ENCODE measurements at places on chromosomes 6 and 20.
A peak's percentile ranks its signal among the peaks of the same experiment; 100 is the strongest.

DNA sequence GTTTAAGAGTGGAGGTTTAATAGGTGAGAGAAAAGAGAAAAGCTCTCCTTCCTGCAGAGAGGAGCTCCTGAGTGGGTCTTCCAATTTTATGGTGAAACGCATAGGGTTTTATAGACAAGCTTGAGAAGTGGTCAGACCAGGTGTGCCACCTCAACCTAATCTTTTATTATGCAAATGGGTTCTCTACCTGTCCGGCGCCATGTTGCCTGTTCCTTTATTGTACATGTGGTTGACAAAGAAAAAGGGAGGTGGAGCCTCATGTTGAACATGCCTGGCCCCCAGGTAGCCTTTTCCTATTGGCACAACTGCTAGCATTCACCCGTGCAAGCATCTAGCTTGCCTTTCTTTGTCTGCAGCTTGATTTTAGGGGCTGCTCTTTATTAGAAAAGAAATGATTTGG lies 115.9 kb upstream of the F13A1 start:
- DNase-seq = no peak

GRCh38 chr6:15399641-15400470 lies 154.0 kb downstream of the JARID2 start:
- DNase-seq = peak; percentile 67

DNA sequence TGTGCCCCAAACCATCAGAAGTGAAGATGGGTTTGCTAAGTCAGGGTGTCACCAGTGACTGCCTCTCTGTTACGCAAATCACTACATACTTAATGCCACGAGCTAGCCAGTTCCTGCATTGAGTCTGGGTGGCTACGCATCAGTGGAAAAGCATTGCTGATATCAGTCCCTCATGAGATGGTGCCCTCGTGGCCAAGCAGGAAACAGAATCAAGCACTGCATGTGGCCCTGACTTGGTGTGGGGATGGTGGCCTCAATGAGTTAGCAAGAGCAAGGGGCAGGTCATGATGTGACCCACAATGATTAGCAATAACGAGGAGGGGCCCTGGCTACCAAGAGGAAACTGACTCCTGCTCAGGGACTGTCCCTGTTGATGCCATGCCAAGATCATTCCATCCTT lies 51.6 kb upstream of the FNDC1 start:
- no peak for DNase-seq

DNA sequence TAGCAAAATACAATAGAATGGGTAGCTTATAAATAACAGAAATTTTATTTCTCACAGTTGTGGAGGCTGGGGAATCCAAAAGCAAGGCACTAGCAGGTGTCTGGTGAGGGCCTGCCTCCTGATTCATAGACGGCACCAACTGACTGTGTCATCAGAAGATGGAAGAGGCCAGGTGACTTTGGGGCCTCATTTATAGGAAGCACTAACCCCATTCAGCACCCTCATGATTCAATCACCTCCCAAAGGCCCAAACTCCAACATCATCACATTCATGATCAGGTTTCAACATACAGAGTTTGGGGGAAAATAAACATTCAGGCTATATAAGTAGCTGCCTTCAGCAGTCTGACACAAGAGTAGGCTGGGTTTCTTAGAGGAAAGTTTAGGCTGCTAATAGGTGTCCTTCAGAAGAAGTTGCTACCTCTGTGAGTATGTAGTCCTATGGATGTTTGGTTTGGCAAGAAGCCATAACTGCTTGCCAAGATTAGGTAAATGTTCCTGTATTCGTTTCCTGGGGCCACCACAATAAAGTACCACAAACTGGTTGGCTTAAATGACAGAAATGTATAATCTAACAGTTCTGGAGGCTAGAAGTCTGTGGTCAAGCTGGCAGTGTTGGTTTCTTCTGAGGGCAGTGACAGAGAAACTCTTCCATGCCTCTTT lies 48.8 kb downstream of the NT5E start:
- DNase-seq = no peak

GRCh38 chr6:90578894-90579549 lies 7.8 kb downstream of the MAP3K7 start:
- DNase-seq = no peak

GRCh38 chr6:159035891-159036290 lies 8.9 kb downstream of the TAGAP start:
- no peak for DNase-seq

DNA sequence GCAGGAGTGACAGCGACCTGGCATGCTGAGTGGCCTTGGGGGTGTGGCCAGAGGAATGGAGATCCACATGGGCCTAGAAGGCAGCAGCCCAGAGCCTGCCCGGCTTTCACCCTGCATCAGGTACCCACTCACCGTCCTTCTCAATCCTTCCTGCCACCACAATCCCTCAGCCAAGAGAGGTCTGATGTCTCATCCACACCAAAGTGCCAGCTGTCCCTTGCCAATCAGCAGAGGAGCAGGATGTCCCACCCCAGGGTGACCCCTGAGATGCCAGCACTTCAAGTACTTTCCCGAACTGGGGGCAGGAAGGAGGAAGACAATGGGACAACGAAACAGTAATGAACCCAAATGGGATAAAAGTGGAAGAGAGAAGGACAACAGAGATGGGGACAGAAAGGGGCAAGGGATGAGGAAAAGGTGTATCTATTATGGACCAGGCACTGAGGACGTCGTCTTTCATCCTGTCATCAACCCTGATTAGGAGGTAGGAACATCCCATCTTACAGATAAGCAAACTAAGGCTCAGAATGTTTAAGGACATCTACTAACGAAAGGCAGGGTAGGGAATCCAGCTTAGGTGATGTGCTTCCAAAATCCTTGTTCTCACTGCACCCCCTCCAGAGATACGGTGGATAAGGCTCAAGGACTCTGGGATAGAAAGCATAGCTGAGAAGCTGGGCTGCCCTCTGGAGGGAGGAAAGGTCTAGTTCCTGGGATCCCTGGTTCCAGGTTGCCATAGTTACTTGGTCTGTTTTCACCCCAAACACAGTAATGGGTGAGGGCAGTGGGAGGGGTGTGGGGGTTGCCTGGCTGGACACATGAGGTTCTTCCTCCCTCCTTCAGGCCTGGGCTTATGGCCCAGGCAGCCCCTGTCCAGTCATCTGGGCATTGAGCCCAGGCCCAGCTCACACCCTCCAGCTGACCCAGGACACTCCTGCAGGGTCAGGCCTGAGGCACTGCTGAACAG lies 4.5 kb upstream of the TNXB start:
- DNase-seq = peak; percentile 98

DNA sequence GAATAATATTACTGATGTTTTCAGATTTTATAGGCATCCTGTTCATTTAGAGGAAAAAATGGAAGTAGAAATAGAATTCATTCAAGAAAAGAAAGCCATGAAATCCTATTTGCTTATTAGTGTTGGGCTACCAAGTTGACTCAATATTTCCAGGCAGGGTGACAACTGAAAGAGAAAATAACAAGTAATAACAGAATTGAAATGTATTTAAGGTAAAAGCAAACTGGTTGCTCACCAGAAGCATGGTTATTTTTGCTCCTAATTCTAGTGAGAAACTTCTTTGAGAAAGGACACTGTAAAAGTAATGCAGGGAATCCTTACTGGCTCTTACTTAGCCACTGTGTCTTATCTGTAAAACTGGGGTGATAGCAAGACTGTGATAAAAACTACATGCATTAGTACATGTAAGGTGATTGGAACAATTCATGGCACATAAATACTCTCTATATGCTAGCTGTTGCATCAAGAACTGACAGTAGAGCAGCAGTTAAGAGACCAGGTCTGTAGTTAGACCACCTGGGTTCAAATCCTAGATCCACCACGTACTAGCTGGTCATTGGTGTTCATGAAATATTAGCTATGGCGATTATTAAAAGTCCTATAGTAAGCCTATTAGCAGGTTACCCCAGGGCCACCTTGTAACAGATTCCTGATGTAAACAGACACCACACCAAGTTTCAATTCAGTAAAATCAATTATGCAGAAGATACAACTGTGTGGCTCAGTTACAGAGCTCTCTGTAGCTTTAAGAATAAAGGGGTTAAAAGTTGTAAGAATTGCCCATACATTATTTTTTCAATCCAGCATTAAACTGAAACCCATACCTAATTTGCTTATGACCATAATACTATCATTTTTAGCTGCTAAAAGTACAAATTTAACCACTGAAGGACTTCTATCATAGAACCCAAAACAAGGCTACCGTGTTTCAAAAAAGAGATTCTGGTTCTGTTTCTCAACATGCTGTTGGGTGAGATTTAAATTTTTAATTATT lies 159.2 kb upstream of the COL21A1 start:
- no peak for DNase-seq

- no peak for DNase-seq
Observed at GRCh38 chr6:142800240-142800639, 144.7 kb downstream of the HIVEP2 start.

DNA sequence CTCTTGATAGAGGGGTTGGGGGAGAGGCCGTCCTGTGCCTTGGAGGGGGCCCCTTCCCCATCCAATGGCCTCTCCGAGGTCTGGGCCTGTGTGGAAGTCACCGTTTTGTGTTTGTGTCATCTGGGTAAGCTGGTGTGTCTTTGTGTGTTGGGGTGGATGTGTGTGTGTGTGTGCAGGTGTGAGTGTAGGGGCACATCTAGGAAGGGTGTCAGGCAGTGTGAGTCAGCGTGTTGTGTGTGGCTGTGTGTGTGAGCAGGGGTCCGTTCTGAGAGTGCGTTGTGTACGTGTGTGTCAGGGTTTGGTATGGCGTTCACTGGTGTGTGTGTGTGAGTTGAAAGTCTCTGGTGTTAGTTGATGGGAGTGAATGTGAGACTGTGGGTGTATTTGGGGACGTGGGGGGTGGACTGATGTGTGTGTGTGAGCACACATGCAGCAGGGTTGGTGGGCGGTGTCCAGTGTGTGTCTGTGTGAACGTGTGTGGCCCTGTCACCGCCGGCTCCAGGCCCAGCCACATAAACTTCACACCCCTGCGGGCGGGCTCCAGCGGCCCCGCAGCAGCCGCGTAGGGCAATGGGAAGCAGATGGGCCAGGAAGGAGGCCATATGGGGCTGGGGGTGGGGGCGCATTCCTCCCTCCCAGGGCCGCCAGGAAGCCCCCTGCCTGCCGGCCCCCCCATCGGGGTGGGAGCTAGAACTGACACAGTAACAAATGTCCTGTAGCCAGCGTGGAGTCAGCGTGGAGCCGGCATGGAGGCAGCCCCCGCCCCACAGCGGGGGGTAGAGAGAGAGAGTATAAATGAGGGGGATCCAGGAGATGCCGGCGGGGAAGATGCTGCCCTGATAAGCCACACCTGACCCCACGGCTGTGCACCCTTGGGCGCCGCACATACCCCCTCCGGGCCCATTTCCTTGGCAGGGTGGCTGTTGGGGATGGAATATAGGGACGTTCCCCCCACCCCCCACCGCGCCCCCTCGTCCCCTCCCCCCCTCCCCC lies 32.1 kb downstream of the SNAI1 start:
- no peak for DNase-seq

GRCh38 chr6:35933844-35934243 lies 12.9 kb upstream of the SRPK1 start:
- DNase-seq = no peak

DNA sequence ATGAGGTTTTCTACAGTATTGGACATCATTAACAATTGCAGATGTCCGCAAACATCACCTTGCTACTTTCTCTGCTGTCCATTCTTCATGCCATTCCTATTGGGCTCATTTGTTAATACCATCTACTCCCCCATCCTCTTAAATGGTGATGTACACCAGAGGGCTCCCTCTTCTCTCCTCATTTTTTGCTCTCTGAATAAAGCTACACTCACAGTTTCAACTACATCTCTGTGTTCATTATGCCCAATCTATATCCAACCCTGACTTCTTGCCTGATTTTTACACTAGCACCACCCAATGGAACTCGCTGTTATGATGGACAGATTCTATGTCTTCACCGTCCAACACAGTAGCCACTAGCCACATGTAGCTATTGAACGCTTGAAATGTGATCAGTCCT lies 288.1 kb upstream of the ID4 start:
- no peak for DNase-seq

DNA sequence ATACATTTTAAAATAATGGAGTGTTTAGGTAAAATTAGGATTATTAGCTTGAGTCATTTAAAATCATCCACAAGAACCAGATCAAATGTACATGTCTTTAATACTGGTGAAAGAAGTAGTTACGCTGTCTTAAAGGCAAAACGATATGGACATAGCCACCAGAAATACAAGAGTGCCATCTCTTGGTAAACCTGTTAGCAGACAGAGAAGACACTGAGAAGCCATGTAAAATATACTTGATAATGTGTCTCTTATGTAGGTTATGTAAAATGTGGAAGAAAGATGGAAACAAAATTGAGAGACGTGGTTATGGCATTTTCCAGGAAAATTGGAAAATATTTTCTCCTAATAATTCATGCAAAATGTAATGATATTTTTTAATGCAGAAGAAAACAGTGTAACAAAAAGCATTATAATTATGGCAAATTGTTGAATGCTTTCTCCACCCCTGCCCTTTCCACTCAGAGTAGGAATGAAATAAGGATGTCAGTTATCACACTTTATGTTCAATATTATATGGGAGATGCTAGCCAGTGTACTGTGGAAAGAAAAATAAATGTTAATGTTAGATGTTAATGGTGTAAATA lies 12.2 kb upstream of the SLC17A2 start:
- peak; percentile 43 for DNase-seq

GRCh38 chr6:53246924-53247323 lies 98.3 kb upstream of the GCM1 start:
- DNase-seq = no peak

- DNase-seq = no peak
Observed at GRCh38 chr20:2713285-2713684, 20.7 kb downstream of the EBF4 start.

DNA sequence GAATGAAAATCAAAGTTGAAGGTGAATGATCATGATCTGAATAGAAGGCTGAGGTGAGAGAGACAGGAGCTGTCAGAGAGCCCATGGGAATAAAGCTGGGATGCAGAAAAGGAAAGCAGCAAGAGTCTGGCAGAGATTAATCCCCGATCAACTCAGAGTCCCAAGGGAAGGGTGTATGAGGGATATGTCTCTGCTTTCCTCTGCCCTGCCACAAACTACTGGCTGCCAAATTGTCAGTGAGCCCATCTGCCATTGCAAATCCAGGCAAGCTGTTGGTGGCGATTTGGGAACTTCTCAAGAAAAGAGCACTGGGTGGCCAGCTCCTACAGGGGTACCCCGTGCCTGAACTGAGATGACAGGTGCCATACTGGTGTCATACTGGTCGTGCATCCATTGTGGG lies 705.5 kb upstream of the MAN1A1 start:
- no peak for DNase-seq

- no peak for DNase-seq
Observed at GRCh38 chr6:41638002-41638934, at the start of gene MDFI. Gene MDFI (plus strand): TSS chr6:41638468. CDS start chr6:41638750, 282 bp downstream.

DNA sequence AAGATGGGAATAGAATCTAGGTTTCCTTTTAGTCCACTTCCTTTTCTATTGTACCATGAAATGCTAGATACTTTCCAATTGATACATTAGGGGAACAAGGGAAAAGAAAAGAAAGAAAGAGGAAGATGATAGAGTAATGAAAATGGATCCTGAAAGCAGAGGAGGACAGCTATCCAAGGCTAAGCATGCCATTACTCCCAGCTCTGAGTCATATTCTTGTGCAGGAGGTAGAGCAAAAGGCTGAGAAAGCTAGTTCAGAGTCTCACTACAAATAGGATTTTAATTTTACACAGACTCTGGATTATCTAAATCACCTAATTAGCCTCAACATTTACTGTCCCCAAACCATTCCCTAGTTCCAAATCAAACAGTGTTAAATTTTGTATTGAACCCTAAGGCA lies 23.6 kb downstream of the RWDD2A start:
- no peak for DNase-seq

- no peak for DNase-seq
Observed at GRCh38 chr6:43444582-43444981, 10.8 kb downstream of the DLK2 start.
